ENCODE measurements at places on chromosomes 4 and X.
A peak's percentile ranks its signal among the peaks of the same experiment; 100 is the strongest.

DNA sequence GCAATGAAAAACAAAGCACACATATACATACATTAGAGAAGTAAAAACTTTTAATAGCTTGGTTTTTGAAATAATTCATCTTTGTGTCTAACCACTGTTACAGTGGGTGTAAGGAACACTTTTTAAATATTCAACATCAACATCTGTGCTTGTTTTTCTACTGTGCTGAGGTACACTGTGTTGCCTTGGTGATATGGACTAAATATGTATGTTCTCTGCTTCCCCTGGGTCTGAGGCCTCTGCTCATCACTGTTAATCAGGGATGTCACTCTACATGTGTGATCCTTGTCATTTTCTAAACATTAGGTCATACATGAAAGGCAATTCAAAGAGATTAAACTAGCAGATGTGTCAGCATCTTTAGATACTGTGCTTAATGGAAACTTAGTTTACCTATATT is 10.9 kb downstream of the MCTS1 start:
- no peak for DNase-seq

GRCh38 chr4:103011378-103012025 is 8.0 kb downstream of the SLC9B1 start:
- DNase-seq: no peak

DNA sequence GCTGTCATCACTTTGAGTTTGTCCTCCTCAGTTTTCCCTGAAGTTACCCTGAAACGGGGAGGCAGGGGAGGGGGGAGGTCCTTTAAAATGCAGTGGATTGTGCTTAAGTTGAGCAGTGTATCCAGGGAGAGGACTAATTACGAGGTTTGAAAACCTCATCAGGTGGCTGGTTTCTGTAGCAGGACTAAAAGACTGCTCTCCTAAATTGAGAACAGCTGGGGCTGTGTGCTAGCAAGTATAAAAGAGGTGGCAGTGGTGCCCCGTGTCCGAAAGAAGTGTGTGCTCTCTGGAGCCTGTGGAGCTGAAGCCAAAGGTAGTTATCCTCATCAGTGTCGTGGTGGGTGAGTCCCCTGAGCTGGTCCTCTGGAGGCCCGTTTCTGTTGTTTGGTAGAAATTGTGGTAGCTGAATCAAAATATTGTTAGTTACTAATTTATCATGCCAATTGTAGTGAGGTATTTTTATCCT is 37.2 kb upstream of the CYP2U1 start:
- no peak for DNase-seq

DNA sequence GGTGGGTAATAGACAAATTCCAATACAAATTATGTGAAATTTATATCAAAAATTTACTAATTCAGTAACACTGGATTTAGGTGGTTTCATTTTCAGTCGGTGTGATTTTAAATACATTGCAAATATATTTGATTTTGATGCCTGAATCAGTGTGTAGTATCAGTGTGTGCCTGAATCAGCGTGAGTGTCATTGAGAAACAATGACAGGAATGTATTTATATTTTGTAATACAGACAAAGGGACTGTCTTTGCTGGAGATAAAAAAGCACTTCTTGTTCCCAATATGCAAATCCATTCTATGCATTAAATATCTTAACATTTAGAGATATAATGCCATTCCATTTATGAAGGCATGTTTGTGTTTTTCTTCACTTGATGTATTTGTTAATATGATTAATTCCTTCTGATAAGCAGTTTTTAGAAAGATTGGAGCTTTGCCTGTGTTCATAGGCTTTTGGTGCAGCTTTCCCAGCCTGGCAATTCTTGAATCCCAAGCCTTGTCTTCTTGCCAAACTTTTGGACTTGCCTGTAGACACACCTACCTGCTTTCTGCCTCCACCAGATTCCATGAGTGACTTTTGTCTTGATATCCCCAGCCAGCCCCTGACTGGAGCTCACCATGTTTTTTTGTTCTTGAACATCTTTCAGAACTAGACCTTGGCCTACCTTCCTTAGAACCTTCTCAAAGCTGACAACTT is 243.8 kb downstream of the ADGRL3 start:
- no peak for DNase-seq

DNA sequence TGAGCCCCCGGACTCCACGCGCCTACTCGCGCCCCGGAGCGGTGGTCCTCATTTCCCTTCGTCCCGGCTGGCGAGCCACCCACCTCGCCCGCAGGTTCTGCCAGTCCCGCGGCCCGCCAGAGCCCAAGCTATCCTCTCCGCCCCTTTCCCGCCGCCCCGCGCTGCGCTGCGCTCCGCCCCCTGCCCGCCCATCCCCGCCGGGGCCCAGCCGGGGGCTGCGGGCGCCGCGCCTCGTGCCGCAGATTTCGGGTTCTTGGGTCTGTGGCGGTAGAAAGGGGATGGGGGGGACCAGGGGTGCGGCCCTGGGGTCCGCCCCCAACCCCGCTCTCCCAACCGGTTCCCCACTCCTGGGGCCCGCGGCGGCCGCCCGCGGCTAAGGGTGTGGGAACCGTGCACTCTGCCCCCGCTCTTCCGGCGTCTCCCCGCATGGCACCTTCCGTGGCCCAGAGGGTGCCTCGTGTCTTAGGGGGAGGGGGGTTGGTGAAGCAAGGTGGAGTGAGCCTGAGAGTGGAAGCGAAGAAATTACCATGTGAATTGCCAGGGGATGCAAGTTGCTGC is 650.8 kb upstream of the DIPK2B start:
- peak; percentile 44 for DNase-seq

DNA sequence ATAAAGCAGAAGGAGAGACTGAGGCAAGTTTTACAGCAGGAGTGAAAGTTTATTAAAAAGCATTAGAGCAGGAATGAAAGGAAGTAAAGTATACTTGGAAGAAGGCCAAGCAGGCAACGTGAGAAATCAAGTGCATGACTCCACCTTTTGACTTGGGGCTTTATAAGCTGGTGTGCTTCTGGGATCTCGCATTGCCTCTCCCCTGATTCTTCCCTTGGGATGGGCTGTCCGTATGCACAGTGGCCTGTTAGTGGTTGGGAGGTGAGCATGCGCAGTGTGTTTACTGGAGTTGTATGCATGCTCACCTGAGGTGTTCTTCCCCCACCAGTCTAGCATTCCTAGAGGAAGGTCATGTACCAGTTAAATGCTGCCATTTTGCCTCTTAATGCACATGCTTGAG is 29.1 kb upstream of the C1QTNF7 start:
- no peak for DNase-seq

- no peak for DNase-seq
Observed at GRCh38 chrX:110089656-110090403, 86.9 kb downstream of the TMEM164 start.

GRCh38 chr4:5456296-5456845 is 252.0 kb downstream of the EVC2 start:
- DNase-seq: no peak

DNA sequence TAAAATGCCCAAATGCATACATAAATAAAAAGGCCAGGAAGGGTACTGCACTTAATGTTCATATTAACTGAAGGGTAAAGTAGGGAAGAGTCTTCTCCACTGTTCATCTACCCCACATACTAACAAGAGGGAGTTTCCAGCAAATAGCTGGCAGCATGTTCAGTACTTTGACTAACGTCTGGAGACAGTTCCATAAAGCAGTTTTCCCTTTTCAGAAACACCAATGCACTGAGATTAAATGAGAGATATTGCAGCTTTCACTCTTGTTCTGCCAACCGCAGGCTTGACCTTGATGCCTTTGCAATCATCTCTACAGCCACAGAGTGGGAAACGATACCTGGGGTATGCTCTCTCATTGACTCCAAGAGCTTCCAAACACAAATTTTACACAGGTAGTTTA is 2123.1 kb upstream of the TENM3 start:
- DNase-seq: no peak

DNA sequence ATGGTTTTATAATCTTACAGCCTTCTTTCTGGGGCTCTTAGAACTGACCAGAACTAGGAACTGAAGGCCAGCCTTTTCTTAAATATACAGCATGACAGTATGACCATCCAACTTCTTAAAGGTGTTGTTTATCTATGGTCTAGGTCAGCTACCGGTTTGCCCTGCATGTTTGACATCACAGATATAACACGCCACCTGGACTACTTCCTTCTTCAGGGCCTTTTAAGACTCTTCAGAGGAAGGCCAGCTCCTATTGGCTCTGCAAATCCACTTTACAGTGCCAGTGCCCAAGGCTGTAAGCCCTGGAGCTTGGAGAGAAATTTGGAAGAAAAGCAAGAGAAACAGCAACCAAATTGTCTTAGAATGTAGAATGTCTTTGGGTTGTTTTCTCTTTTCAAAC is 185.5 kb downstream of the MGST2 start:
- DNase-seq: no peak

DNA sequence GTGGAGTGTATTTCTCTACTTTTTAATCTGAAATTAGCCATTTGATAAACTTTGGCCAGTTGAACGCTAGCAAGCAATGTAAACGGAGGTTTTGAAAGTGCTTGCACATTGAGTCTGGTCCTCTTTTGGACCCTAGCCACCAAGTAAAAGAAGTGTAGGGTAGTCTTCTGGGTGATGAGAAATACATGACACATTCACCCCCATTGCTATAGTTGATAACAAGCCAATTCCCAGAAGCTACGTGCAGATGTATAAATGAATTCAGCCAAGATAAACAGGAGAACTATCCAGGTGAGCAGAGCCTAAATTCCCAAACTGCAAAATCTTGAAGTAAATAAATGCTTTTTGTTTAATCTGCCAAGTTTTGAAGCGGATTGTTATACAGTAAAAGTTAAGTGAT is 965.4 kb upstream of the GRIA3 start:
- no peak for DNase-seq

DNA sequence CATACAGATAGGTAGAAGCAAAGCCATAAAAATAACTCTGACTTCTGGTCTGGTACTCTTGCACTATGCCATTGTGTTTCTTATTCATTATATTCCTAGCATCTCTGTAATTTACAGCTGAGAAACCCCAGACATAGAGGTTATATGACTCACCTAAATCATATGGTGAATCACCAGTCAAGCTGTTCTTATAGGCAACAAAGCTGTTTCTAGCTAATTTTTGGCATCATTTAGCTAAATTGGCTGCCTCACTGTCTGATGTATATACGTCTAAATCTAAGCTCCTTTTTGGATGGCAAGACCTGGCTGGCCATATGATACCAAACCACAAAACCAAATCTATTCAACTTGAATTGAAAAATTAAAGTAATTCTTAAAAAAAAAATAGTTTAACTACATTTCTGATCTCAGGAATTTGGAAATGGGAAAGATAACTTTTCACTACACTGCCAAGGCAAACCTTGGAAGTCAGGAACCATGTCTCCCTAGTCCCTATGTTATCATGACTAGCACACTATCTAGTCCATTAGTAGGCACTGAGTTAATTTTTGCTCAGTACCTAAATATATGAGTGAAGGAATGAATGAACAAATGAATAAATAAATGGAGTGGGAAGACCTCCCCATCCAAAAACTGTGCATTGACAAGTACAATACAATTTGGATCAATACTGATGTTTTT is 41.3 kb upstream of the STAG2 start:
- DNase-seq: no peak

DNA sequence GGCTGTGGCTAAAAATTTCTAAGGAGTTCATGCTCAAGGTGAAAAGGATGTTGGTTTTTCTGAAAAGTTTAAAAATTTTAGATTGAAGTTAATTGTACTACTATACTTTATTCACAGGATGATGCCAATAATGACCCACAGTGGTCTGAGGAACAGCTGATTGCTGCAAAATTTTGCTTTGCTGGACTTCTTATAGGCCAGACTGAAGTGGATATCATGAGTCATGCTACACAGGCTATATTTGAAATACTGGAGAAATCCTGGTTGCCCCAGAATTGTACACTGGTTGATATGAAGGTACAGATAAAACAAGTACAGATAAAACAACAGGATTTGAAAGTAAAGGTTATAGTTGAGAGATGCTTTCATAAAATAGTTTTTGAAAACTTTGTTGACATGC is 12.2 kb downstream of the PAICS start:
- no peak for DNase-seq

DNA sequence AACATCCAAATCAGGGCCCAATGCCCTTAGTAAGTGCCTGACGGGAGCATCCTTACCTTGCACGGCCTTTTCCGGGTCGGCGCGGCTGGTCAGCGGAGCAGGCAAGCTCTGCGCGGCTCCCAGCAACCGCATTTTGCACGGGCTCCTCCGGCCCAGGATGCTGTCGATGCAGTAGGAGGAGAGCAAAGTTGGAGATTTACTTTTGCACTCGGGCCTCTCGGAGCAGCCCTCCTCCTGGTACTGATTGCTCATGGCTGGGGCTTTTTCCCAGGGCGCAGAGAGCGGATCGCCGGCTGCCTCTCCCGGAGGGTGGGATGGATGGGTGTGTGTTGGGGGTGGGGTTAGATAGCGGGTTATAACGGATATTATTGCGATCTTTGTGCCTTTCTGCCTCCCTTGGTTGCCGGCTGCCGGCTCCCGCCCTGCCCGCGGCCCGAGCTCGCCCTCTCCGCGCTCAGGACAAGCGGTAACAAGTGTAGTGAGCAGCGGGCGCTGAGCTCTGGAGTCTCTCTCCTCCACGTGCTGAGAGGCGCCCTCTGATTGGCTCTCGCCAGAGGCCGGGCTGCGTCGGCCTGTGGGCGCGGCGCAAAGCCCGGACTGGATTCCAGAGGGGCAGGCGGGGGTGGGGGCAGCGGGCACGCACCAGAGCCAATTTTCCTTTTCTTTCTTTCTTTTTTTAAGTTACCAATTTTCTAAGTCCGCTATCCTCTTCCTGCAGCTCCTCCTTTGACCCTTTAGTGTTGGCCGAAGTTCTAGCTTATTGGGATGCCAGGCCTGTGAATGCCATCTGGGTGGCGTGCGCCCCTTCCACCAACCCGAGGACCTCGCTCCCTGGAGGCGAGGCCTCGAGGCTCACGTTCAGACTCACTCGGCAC is at the start of gene ARX:
TSS of gene ARX (minus strand) at position 480 of the 875 bp plus-strand sequence. CDS start at position 252, 228 bp downstream.
- no peak for DNase-seq

DNA sequence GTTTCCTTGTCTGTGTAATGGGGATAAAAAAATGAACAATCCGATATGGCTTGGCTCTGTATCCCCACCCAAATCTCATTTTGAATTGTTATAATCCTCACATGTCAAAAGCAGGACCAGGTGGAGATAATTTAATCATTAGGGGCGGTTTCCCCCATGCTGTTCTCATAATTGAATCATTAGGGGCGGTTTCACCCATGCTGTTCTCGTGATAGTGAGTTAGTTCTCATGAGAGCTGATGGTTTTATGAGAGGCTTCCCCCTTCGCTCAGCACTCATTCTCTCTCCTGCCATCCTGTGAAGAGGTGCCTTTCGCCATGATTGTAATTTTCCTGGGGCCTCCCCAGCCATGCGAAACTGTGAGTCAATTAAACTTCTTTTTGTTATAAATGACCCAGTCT is 633.5 kb downstream of the RAPGEF2 start:
- DNase-seq: no peak

GRCh38 chrX:1385253-1386223 is 6.4 kb downstream of the SLC25A6 start:
- DNase-seq: no peak

- no peak for DNase-seq
Observed at GRCh38 chr4:163090997-163091684, 75.5 kb downstream of the NAF1 start.

- no peak for DNase-seq
Observed at GRCh38 chr4:120819805-120820437, 102.6 kb downstream of the PRDM5 start.

DNA sequence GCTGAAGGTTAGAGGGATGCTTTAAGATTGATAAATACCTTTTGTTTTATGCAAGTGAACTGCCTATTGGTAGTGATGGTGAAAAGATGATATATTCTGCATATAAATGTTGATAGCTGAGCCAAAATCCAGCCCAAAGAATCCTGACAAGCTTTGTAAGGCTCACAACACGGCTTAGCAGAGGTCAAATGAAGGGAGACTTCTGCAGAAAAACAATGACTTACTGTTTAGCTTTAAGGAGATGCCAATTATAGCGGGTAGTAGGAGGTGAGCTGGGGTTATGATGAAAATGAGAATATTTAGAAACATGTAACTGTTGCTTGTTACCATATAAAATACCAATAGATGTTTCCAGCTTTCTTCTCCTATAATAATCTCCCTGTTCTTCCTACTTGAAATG is 97.1 kb downstream of the AFF1 start:
- DNase-seq: no peak
